Stimulated activated CD8-positive, alpha-beta memory T cell treated with anti-CD3 and anti-CD28 coated beads, Interleukin-4, amount 100 ng/mL, for 1 hour (primary cell): ENCODE measurements at places on chromosomes 2 and 18.

- DNase-seq = no peak
Observed at GRCh38 chr2:88574445-88574844, 52.8 kb downstream of the EIF2AK3 start.

- no peak for DNase-seq
Observed at GRCh38 chr2:148201075-148202004, 180.4 kb downstream of the MBD5 start.

- DNase-seq = no peak
Observed at GRCh38 chr2:120483355-120483754, 137.4 kb downstream of the INHBB start.

DNA sequence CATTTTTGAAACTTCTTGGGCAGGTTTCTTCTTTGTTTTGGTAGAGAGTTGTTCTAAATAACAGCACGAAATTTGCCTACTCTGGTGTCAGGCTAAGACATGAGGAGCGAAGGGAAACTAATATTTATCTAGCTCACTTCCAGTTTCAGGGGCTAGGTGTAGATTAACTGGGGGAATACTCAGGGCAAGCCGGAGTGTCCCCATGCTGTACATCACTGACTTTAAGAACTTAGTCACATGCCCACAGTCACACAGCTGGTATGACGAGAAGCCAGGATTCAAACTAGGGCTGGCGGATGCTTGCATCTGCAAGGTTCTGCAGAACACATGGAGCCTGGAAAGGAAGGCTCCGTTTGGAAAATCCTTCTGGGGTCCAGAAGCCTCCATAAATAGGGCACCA lies 133.3 kb downstream of the ALPK2 start:
- DNase-seq = no peak

DNA sequence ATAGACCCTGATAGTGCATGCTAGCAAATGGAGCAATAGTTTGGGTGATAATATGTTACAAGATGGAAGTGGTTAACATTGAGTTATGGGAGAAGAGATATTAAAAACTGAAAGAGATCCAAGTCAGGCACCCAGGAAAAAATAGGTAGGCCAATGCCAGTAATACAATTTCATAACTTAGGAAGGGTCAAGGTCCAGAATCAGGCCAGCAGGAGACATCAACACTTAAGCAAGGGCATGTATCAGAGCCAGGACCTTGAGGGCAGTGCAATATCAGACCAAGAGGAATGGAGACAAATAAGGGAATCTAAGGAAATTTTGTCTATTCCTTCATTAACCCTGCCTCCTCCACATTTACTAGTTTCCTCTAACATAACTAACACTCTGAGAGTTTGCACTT lies 124.1 kb upstream of the NYAP2 start:
- DNase-seq = no peak

GRCh38 chr2:24121469-24121868 lies 1.7 kb downstream of the PFN4 start:
- DNase-seq = no peak

GRCh38 chr18:23248826-23249225 lies 113.5 kb downstream of the CABLES1 start:
- DNase-seq = no peak

- DNase-seq = no peak
Observed at GRCh38 chr2:79627237-79627636, 114.4 kb downstream of the CTNNA2 start.

- DNase-seq = no peak
Observed at GRCh38 chr2:178070824-178071223, 1.8 kb downstream of the PDE11A start.

DNA sequence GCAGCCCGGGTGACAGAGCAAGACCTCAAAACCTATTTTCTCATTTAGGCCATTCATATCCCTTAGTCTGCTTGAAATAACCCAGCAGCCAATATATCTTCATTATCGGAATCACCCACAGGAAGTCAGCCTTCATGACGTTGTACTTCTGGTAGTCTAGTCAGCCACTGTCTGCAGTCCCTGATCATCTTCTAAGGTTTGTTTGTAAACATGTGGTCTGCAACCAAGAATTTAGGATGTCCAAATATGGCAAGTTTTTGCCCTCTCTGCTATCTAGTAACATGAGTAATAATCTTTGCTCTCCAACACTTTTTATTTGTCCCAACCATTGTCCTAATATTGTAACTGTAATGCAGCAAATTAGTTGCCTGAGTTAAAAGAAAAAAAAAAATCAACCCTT lies 92.5 kb downstream of the PRPF40A start:
- DNase-seq = no peak

- no peak for DNase-seq
Observed at GRCh38 chr2:66836851-66837250, 401.9 kb downstream of the MEIS1 start.

DNA sequence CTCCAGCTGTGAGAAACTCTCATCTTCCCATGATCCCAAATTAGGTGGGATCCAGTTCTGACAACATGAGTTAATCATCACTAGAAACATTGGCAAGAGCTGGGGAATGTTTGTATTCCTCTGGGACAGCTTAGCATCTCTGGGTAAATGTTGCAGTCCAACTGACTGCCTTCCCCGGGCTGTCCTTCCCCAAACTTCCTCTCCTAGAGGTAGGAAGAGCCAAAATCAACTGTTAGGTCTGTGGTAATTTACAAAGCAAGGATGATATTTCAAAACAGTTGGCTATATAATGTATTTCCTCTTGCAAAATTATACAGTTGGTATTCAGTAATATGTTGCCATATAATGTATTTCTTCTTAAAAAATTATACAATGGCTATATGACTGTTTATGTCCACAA lies 148.5 kb downstream of the MGAT5 start:
- no peak for DNase-seq

DNA sequence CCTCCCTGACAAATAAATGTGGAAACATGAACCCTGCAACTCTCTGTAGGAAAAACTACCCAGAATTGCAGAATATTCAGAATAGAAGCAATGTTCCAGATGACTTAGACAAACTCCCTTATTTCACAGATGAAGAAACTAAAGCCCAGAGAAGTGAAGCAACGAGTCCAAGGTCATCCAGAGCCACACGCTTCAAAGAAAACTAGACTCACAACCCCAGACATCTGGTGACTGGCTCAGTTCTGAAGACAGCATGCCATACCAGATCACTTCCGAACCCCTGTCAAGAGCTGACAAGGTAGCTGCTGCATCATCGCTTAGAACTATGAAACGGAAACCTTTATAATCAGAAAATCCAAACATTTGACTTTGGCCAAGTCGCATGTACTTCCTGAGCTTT lies 101.3 kb downstream of the PID1 start:
- DNase-seq = no peak

GRCh38 chr2:149487189-149487588 lies 100.4 kb downstream of the MMADHC start:
- DNase-seq = no peak

- DNase-seq = no peak
Observed at GRCh38 chr2:232870766-232871371, 805 bp downstream of the SNORC start.

GRCh38 chr2:69390471-69390870 lies 3.4 kb upstream of the GFPT1 start:
- no peak for DNase-seq

GRCh38 chr2:184517402-184517801 lies 80.9 kb upstream of the ZNF804A start:
- DNase-seq = no peak

GRCh38 chr2:135072125-135072997 lies 20.3 kb downstream of the RAB3GAP1 start:
- DNase-seq = no peak

- no peak for DNase-seq
Observed at GRCh38 chr2:64632835-64633819, 20.6 kb downstream of the SERTAD2 start.

DNA sequence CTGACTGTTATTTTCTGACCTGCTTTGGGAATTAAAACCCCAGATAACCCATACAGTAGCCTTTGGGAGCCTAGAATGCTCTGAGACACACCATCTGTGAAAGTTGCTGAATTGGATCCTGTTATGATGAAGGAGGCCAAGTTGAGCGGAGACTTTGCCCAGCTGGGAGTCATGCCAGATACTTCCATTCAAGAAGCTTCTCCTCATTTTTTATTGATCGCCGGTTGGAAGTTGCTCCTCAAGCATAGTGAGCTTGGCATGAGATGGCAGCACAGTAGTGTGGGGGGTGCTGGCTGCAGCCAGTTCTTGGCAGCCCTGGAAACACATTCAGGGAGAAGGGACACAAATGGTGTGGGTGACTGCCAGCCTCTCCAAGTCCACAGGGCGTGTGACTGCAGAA lies 270.7 kb upstream of the NRP2 start:
- no peak for DNase-seq
